Activated gamma-delta T cell treated with anti-CD3 and anti-CD28 coated beads, Interleukin-2, amount 50 U/mL, for 16 hours (primary cell): ENCODE measurements at places on chromosomes 2 and 18.

- DNase-seq, result no peak
Observed at GRCh38 chr18:43278355-43278754, 1.1 kb upstream of the SYT4 start.

DNA sequence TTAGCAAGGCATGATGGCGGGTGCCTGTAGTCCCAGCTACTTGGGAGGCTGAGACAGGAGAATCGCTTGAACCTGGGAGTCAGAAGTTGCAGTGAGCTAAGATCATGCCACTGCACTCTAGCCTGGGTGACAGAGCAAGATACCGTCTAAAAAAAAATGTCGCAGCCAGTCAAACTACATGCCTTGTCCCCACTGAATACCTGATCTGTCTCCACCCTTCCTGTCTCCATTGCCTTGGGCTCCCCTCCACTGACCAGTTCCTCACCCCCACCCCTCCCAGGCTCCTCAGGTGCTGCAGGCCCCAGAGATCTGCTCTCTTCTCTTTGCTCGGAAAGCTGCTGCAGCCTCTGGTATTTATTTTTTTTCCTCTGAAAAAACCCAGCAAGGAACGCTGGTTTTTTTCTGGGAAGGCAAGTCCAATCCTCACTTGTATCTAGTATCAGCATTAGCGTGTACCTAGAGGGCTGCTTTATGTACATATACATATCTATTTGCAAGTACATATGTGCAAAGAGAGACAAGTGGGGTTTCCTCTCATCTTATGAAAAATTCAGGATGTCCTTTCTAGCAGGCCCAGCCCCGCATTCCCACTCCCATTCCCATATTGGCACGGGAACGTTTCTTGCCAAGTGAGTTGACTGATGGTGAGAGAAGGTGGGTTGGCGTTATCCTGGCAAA is 4.4 kb downstream of the PSD4 start:
- DNase-seq, result no peak

GRCh38 chr18:58341916-58342315 is 287.0 kb downstream of the ALPK2 start:
- DNase-seq, result no peak

DNA sequence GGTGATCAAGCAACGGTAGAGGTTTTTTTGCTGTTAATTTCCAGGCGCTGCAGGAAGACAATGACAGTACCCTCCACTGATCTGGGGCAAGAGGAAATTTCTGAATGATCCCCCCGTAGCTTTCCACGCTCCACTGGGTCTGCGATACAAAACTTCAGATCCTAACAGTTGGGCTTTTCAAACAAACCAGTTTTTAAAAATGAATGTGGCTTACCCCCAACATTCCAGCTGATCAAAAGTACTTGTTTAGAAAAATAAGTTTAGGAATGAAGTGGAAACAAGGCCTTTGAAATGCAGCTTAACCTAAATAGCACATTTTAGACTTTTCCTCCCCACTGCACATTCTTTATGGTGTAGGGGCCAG is 5.7 kb downstream of the ZFP36L2 start:
- no peak for DNase-seq

DNA sequence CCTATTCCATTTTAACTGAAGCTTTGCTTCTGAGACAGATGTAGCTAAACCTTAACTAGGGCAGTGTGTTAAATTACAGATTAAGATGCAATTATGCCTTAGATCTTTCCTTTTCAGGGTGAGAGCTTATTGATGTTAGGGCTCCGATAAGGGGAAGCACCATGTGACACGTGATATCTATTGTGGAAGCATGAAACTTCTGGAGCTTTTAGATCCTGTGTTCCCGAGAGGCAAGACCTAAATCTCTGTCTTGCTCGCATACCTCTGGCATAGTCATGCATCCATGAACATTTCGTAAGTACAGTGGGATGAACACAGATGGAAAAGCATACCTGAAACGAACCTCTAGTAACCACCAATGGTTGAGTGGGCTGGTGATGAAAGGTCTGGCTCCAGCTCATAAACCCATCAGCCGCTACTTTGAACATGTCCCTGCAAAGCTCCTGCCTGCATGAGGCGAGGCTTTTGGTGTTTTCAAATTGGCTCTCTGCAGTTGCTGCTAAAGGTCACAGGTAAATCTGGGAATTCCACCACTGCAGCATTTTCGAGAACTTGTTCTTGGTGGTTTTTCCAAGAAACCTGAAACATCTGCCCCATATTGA is 3.7 kb upstream of the NRP2 start:
- no peak for DNase-seq

DNA sequence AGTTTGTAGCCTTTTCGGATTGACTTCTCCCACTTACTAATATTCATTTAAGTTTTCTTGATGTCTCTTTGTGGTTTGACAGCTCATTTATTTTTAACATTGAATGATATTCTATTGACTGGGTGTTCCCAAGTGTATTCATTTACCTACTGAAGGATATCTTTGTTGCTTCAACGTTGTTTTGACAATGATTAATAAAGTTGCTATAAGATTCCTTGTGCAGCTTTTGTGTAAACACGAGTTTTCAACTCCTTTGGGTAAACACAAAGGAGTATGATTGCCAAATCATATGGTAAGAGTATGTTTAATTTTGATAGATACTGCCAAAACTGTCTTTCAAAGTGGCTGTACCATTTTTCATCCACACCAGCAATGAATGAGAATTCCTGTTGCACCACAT is 1200.9 kb downstream of the DSC3 start:
- DNase-seq, result no peak

- no peak for DNase-seq
Observed at GRCh38 chr2:171762879-171763573, 75.8 kb downstream of the DYNC1I2 start.

DNA sequence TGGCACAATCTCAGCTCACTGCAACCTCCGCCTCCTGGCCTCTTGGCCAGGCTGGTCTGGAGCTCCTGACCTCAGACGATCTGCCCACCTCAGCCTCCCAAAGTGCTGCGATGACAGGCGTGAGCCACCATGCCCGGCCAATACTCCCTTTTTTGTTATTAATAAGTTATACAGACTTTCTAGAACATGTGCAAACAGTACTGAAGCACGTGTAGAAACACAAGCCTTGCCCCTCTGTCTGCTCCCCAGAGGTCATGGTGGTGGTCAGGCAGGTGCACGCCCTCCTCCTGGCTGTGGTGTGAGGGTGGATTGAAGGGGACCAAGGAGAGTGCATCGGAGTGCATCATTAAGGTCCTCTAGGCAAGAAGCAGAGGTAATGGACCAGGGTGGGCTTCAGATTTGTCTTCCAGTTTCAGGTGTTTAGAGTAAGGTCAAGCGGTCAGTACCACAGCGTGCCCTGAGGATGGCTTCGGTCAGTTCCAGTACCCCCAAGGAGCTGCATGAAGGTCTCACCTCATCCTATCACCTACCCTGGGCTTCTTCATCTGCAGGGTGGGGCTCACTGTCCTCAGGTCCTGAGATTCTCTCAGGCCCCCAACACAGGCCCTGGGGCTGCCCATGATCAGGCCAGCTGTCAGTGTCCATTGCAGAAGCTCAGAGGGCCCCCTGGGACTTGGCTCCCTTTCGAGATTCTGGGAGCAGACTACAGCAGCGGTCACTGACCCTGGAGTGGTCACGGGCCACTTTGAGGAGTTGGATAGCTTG is 124.3 kb downstream of the GLI2 start:
- no peak for DNase-seq

- DNase-seq, result no peak
Observed at GRCh38 chr2:217538719-217539118, 464.1 kb downstream of the TNS1 start.

- DNase-seq, result no peak
Observed at GRCh38 chr18:64365106-64365505, 216.2 kb upstream of the LINC00305 start.

GRCh38 chr18:32437100-32437834 is 33.4 kb downstream of the GAREM1 start:
- no peak for DNase-seq

DNA sequence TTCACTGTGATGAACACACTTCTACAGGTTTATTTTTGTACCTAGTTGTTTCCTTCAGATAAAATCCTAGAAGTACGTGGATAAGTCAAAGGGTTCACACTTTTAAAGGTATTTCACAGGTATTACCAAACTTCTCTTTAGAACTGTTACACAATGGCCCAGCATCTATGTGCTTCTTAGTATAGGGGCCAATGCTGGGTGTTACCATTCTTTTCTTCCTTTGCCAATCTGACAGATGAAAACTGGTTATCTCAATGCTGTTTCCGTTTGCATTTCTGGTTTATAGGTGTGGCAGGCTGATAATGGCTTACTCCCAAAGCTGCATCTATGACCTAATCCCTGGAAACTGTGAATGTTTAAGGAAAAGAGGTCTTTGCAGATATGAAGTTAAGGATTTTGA is 2.8 kb upstream of the TCF7L1 start:
- no peak for DNase-seq

DNA sequence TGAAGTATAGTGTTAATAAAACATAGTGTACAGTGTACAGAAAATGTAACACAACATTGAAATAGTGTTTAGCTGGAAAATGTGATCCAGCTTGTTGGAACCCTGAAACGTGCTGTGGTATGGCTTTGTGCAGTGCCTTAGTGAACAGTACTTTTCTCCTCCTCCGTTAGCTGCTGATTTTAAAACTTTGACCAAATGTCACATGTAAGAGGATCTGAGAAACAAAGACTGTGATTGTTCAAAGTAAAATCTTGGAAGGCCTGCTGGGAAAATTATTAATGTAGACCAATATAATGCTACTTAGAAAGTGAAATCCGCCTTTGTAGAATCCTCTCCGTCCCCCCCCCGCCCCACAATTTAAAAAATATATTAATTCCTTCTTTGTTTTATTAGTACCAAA is 911 bp upstream of the KCNJ13 start:
- DNase-seq, result no peak

- DNase-seq, result no peak
Observed at GRCh38 chr2:176936410-176936809, 276.2 kb upstream of the HNRNPA3 start.

DNA sequence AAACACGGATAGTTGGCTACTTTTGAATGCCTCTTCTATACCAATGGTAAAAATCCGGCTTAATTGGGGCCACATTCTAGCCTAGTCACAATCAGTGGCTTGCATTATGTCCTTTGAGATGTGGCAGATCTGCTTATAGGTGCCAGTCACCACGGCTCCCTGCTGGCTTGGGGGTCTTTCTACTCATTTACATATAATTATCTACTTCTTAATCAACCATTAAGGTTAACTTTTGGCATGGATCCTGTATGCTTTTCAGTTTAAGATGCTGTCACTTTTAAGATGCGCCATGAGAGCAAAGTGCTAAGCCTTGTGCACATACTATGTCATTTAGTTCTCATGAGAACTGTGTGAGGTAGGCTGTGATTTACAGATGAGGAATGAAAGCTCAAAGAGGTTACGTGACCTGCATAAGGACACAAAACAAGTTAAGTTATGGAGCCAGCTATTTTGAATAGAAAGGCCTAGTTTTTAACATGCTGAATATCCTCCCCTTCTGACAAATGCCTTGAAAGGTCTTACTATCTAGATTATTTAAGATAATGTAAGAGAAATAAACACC is 4.1 kb downstream of the NEDD4L start:
- no peak for DNase-seq

DNA sequence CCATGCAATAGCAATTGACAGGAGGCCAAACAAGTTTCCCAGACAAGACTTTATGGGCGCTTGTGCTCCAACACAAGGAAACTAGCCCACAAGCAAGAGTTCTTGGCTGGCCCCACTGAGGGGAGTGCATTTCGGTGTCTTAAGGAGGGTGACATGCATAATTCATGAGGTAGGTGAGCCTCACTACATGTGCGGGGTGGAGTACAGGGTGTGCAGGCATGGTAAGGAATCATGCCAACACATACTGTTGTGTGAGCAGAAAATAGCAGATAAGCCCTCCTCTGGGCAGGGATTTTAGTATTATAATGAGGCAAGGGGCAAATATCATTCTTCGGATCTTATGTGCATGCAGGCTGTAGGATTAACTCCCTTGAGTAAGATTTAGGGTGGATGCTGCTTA is 78.7 kb upstream of the SLC1A4 start:
- no peak for DNase-seq

DNA sequence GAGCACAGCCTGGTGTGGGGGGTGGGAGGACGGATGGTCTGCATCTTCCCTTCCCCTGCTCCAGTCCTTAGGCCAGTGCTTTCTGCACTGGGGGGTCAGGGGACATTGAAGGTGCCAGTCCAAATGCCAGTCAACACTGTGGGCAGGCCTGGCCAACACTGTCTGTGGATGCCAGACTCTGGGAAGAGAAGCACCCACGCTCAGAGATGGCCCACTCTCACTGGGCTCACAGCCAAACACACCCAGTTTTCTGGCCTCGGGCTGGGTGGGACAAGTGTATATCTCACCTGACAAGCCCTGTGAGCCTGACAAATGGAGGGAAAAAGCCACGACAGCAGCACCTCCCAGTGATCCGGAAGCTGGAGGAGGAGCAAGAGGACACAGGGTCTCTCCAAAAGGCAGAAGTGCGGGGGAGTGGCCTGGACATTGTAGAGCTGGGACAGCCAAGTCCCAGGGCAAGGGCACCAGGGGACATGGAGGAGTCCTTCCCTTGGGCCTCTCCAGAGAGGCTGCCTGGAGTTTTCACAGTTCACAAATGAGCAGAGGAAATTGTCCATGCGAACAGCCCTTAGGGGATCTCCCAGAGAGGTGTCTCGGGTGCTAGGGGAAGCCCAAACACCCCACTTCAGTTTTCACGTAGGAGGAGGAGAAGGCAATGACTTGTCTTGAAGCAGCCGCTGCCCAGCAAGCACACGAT is 79.3 kb downstream of the SDC1 start:
- no peak for DNase-seq

DNA sequence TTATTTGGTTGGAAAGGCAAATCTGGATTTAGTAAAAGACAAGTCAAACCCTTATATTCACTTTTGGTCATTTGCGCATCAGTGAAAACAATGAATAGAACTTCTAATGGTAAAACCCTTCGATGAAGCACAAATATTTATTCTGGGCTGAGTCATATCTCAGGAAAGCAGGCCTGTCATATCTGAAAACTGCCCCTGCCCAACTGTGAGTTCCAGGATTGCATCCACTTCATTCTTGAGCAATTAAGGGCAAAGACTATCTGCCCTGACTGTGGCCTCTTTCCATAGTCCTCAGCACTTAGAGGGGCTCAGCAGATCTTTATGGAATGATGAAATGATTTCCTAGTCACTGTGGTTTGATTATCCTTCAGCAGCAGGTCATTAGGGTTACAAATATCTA is 795.2 kb upstream of the ID2 start:
- no peak for DNase-seq

- DNase-seq, result no peak
Observed at GRCh38 chr2:126766969-126767296, 111.0 kb downstream of the GYPC start.

GRCh38 chr2:45925636-45926366 is 274.3 kb downstream of the PRKCE start:
- DNase-seq, result no peak

- DNase-seq, result peak; percentile 16
Observed at GRCh38 chr2:177906041-177906718, 166.4 kb downstream of the PDE11A start.

DNA sequence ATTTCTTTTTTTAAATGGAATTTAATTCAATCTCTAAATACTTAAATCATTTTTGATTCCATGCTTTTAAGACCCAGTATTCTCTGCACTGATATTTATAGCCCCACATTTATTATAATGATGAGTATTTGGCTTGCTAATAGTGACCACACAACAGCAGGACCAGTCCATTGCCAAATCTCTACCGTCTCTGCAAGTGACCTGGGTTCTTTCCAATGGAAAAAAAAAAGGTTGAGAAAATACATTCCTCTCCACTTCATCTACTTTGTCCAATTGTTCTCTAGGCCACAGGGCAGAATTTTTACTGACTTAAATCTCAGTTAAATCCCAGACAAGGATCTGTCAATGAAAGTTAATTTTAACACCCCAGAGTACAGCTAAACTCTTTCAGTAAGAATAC is 20.5 kb downstream of the GRB14 start:
- DNase-seq, result no peak
